Endothelial cell (in vitro differentiated cells): ENCODE measurements at places on chromosomes 7 and 10.

GRCh38 chr7:3956949-3957348 lies 655.9 kb downstream of the SDK1 start:
- DNase-seq = no peak
- no peak overlapping the region for H3K27ac ChIP-seq
- no peaks in the 10 kb centered on the region for H3K27me3 ChIP-seq
- no peak overlapping the region for H3K4me3 ChIP-seq

GRCh38 chr10:119131512-119132240 lies 27.8 kb downstream of the DENND10 start:
- no peaks in the 10 kb centered on the region for H3K4me1 ChIP-seq
- no peak for DNase-seq

DNA sequence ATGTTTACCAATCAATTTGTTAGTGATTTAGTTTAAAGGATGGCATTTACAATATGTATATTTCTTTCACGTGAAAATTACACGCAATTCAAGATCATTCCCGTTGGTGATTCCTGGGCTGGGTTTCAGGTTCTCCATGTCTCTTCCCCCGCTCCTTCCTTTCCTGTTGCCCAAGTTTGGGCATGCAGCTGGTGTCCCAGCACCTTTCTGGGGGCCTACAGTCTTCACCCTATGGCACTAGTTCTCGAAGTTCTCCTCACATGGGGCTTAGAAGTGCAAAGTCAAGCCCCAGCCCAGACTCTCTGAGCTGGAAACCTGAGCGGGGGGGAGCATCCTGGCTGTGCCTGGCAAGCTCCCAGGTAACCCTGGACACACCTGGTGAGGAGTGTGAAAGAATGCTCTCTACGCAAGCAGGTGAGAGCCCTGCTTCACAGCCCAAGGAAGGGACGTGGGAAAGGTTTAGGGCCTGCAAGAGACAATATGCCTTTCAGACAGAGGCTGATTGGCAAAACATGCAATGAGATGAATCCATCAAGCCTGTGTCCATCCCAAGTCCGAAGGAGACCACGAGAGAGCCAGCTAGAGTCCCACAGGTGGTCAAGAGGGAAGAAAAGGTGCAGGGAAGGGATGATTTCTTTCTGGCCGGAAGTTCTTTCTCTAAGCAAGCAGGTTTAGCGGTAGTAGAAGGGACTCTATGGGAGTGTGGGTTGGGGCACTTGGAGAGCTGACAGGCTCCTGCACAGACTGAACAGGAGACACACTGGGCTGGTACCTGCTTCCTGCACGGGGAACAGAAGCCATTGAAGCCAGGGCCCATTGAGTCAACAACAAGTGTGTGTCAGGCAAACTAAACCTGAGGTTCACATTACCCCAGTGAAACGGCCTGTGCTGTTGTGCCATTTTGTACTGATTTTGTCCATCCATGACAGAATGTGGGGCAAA lies 131.1 kb downstream of the ADARB2 start:
- H3K27ac ChIP-seq = no peak overlapping the region
- H3K36me3 ChIP-seq = no peaks in the 10 kb centered on the region
- H3K27me3 ChIP-seq = peaks cover 1% of the 10 kb centered on the region
- no peak overlapping the region for H3K4me3 ChIP-seq
- peaks cover 7% of the 10 kb centered on the region for H3K4me1 ChIP-seq

- peaks cover 5% of the 10 kb centered on the region for H3K4me1 ChIP-seq
- H3K27ac ChIP-seq = no peak overlapping the region
- H3K36me3 ChIP-seq = no peaks in the 10 kb centered on the region
- no peak overlapping the region for H3K4me3 ChIP-seq
- no peak for DNase-seq
Observed at GRCh38 chr7:46089281-46089680, 168.2 kb upstream of the IGFBP3 start.
